Tongue (tissue), 3 donors: ENCODE measurements at places on chromosomes 3 and 15.

DNA sequence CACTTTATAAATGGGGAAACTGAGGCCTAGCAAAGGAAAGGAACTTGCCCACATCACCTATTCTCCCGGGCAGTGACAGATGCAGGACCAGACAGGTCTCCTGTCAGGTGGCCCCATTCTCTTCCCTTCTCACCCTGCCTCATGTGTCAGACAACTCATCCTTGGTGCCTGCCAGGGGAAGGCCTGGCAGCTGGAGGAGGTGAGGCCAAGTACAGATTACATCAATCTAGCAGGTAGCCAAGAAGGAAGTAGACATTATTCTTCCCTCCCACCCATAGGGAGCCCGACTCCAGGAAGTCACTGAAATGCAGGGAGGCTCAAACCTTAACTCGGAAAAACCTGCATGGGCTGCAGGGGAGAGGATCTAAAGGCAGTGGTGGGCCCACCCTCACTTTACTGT, 39.6 kb downstream of the DAPK2 start:
- DNase-seq = no peak

DNA sequence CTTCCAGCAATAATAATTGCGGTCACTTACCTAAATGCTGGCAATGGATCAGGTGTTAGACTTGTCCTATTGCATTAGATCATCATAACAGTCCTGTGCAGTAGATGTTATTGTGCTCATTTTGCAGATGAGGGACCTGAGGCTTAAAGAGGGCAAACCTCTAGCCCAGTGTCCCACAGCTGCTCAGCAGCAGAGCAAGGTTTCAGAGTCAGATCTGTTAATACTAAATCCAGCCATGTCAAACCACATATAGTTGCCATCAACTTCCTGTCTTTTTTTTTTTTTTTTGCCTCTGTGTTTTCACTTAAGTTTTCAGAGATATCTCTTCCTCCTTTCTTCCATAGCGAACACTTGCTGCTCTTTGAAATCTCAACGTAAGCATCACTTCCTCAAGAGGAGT, 12.1 kb downstream of the FEZF2 start:
- no peak for DNase-seq

DNA sequence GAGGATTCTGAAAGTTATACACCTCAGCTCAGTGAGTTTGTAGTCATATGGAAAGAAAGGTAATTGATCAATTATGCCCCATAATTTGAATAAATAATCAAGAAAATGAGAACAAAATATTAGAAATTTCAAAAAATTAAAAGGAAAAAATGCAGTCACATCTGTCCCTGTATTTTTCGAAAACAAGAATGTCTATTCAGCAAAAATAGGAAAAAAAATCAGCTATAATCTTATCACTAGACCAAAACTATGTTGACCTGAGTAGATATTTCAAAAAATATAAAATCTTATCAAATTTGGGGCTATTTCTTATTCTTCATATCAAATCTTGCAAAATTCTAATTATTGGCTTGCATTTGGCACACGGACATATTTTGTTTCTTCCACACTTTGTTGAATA, 501.2 kb upstream of the CNTN3 start:
- no peak for DNase-seq

GRCh38 chr3:57911593-57911992, 96.6 kb upstream of the FLNB start:
- no peak for DNase-seq

- DNase-seq = no peak
Observed at GRCh38 chr15:31162721-31163510, 61.4 kb upstream of the TRPM1 start.

DNA sequence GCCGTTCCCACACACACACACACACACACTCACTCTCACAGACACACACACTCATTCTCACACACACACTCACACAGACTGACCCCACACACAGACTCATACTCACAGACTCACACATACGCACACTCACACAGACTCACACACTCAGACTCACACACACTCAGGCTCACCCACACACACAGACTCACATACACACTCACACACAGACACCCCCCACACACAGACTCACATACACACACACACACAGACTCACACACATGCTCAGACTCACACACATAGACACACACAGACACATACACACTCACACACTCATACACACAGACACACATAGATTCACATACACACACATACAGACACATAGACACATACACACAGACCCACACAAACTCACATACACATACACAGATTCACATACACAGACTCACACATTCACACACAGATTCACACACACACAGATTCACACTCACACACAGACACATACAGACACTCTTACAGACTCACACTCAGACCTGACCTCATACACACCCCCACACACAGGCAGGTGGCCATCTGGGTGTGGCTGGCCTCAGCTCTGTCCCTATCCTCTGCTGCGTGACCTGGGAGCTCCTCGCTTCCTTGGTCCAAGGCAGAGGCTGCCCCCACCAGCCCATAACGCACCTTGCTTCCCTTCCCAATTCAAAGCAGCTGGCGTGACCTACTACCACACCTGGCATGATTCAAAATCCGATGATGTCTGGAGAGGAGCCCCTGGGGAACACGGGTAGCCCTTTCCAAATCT, 1.9 kb downstream of the C3orf22 start:
- no peak for DNase-seq
